ENCODE measurements at places on chromosomes 6 and 20.
A peak's percentile ranks its signal among the peaks of the same experiment; 100 is the strongest.

GRCh38 chr20:32476684-32477593 is 108.2 kb downstream of the NOL4L start:
- DNase-seq, result no peak

DNA sequence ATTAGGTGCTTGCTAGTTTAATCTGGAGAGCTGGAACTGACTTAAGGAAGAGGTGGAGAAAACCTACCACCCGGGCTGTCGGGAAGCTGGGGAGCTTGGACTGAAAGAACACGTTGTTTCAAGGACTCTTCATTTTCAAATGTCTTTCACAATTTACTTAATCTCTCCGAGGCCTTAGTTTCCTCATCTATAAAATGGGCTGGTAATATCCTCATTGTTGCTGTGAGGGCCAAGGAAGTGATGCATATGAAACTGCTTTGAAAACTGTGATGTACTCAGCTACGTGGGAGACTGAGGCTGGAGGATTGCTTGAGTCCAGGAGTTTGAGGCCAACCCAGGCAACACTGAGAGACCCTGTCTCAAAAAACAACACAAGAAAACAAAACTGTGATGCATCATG is 36.7 kb upstream of the NKX2-2 start:
- DNase-seq, result no peak

GRCh38 chr6:139872665-139873064 is 498.2 kb upstream of the CITED2 start:
- DNase-seq, result no peak

- no peak for DNase-seq
Observed at GRCh38 chr20:36908603-36909002, 32.7 kb downstream of the TLDC2 start.

- DNase-seq, result no peak
Observed at GRCh38 chr6:18349386-18349785, 37.8 kb upstream of the RNF144B start.

GRCh38 chr20:52217689-52218395 is 26.3 kb upstream of the ZFP64 start:
- DNase-seq, result peak; percentile 14

- no peak for DNase-seq
Observed at GRCh38 chr6:70494833-70495232, 71.9 kb upstream of the SDHAF4 start.

DNA sequence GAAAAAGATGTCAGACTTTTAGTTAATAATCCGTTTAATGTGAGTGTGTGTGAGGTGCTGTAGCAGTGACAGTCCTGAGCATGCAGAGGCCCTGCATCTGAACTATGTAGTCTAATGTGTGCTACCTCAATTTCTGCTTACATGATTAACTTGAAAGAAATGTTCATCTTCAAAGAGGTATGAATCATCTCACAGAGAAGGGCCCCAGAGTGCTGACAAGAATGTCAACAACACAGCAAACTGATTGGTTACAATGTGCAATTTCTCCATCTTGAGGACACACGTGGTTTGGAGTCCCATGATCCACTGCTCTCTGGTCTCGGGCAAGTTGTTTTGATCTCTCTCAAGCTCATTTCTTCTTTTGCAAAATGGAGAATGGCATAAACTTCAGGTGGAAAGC is 61.7 kb upstream of the EMILIN3 start:
- DNase-seq, result no peak

- peak; percentile 34 for DNase-seq
Observed at GRCh38 chr6:22149096-22149495, 147.7 kb downstream of the PRL start.

- no peak for DNase-seq
Observed at GRCh38 chr20:15033269-15033668, 695.9 kb upstream of the FLRT3 start.

- DNase-seq, result no peak
Observed at GRCh38 chr6:160337991-160338390, 10.2 kb upstream of the SLC22A3 start.

DNA sequence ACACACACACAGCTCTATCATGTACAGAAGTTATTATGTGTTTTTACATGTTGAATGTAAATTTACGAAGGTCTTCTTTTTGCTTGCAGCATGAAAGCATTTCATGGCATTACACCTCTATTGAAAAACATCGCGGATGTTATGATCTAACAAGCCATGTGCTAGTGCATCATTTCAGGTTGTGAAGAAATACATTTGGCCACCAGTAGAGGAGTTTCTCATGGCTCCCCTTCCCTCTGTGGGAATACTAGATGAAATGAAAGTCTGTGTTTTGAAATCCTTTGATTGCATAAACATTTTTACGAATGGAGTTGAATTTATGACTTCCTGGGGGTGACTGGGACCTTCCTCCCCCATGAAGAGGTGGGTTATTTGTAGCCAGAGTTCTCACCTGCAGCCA is 17.7 kb downstream of the MAS1 start:
- no peak for DNase-seq

DNA sequence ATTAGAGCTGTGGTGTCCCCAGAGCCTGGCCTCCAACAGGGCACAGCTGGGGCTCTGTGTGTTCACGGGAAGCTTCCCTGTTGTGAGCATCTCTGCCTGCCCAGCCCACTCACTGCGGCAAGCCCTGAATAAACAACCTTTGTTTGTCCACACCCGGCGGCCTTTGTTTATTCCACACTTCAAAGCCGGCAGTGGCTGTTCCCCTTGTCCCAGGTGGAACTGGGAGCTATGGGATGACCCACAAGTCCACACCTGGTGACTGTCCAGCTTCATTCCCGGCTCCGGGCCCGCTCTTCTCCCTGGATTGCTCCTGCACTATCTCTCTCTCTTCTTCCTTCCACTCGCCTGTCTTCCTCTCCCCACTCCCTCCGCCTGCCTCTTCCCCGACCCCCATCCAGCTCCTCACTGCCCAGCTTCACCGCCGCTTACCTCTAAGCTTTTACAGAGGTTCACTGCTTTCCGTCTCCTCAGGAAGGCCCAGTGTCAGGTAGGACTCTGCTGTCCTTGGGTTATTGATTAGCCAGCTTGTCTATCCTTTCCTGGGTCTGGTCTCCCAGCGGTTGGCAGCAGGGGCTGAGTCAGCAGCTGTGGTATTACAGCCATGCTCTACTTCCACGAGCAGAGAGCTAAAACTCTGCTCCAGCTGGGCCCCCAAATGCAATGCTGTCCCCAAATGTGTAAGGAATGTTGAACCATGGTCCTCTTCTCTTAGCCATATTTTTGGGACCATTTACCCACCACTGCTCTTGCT is 17.8 kb downstream of the DACT2 start:
- no peak for DNase-seq

DNA sequence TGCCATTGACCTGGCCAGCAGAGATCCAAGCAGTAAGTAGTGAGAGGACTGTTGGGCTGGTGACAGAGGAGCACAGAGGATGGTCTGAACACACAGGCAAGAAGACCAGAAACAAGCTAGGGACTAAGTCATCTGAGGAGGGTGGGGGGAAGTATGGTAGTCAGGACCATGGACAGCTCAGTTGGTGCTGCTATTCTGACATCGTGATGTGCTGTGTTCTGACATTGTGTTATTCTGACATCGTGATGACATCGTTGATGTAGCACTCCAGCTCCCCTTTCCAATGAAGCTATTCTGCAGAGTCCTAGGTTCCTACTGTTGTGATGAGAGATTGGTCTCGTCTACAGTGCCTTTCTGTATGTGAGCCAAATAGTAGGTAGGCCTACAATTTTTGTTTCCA is 28.7 kb downstream of the CFAP206 start:
- no peak for DNase-seq
